ENCODE measurements at places on chromosomes 13 and 19.

DNA sequence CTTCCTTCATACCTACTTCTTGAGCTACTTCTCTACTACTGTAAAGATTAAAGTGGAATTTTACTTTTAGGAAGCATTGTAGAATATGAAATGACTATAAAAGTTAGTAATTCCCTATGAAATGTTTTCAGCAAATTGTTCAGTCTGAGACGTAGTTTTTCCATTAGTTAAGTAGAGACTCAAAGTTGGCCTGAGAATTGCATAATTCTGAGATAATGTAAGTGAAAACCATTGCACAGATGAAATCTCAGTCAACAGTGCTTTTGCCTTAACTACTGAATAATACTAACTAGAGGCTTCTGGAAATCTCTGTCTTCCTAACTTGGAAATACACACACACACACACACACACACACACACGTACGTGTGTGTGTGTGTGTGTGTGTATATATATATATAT lies 125.9 kb downstream of the FGF14 start:
- no peak for DNase-seq

DNA sequence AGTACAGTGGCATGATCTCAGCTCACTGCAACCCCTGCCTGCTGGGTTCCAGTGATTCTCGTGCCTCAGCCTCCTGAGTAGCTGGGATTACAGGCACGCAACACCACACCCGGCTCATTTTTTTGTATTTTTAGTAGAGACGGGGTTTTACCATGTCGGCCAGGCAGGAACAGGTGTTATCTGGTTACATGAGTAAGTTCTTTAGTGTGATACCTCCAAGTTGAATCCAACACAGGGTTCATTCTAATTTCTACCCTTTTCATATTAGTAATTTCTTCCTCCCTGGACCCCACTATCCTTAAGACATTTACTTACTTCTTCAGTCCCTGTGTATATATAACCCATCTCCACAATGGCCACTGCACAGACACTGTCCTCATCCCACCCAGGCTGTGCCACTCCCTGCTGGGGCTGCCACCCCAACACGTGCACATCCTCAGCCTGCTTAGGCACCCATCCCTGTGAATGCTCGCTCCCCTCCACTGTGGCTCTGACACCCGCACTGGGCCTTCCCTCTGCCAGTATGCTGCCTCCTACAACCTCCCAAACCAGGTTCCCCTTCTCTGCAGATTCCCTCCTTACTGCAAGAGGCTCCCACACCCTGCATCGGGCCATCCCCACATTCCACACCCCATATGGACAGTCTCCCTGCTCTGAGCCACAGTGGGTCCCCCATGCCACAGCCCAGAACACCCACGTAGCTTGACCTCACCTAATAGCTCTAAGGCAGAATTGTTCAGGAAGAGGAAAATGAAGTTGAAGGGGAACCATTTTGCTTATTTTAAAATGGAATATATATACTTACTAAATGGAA lies 147.1 kb downstream of the TBC1D4 start:
- DNase-seq, result no peak

GRCh38 chr19:41357746-41358145 lies 4.0 kb upstream of the TGFB1 start:
- DNase-seq, result no peak

- DNase-seq, result no peak
Measured at GRCh38 chr13:49097374-49097773, 121.7 kb downstream of the FNDC3A start.

DNA sequence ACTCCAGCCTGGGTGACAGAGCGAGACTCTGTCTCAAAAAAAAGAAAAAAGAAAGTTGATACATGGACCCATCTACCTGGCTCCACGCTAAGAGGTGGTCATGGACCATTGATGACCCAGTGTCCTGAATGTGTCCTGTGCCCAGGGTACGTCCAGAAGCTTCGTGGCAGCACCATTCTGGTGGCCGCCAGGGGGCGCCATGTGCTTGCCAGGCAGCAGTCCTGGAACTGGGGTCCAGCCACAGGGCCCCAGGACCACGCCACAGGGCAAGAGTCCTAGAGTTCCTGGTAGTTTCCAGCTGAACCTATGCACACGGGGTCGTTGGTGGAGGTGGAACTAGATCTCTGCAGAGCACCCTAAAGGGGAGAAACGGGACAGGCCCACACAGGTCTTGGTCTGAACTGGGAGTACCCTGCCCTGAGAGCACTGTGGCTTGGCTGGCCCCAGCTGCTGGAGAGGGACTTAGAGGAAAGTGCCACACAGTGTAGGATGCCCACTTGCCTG lies 19.9 kb upstream of the FBXO27 start:
- DNase-seq, result peak; percentile 65

GRCh38 chr19:18262917-18263316 lies 11.3 kb downstream of the IQCN start:
- DNase-seq, result no peak

All from midbrain (tissue), 1 donor.